Putamen (tissue), 1 donor: ENCODE measurements at places on chromosomes 16 and 17.

GRCh38 chr17:40556884-40557414, 8.3 kb downstream of the CCR7 start:
- no peak for DNase-seq

GRCh38 chr17:65668211-65668610, 106.8 kb upstream of the AXIN2 start:
- DNase-seq, result no peak

GRCh38 chr17:69141431-69142174, at the start of gene ABCA6:
Gene ABCA6 (minus strand): TSS chr17:69141895. CDS start chr17:69140703, 1,192 bp downstream.
- DNase-seq, result peak; percentile 31

DNA sequence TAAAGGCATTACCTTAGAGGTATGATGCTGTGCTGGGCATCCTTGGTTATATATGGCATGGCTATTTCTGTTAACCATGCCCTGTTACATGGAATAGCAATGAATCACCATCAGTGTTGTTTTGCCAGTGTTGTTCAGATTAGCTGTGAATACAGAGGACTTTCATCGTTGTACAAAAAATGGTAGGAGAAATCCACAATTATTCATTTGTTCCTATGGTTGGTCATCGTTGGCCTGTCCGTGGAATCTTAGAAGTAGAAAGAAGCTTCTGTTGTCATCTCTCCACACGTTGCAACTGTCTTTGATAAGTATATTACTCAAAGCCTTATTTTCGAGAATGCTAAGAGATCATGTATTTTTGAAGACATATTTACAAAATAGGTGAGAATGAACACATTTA, 114.3 kb upstream of the CACNG5 start:
- no peak for DNase-seq

GRCh38 chr16:76118344-76118743, 158.9 kb upstream of the CNTNAP4 start:
- DNase-seq, result no peak

DNA sequence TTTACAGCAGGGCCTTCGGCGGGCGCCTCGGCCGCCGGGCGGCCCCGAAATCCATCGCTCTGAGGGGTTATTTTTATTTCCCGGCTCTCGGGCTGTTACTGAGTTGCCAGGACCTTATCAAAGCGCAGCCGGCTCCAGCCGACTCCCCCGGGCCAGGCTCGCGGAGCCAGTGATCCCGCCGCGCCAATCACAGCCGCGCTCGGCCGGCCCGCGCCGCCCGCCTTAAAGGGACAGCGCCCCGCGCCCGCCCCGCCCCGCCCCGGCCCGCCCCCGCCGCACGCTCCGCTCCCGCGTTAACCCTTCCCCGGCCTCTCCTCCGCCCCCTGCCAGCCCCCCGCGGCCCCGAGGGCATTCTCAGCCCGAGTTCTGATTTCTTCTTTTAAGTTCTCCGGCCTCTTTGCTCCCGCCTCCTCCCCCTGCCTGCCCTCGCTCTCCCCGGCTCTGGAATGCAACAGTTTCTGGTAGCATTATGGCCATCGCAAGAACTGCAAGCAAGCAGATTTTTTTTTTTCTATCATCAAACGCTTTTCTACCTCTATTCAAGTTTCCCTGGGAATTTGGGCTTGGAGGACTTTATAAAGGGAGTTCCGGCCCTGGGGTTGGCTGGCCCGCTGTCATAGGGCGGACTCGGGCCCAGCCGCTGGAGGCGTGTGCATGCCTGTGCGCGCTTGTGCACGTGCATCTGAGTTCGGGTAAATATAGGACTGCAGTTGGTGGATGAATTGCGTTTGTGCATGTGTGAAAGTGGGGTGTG, at the start of gene AXIN2:
Gene AXIN2 (minus strand): TSS at position 197 of the 754 bp plus-strand sequence. CDS start 3,028 bp downstream, outside the sequence.
- DNase-seq, result peak; percentile 87

DNA sequence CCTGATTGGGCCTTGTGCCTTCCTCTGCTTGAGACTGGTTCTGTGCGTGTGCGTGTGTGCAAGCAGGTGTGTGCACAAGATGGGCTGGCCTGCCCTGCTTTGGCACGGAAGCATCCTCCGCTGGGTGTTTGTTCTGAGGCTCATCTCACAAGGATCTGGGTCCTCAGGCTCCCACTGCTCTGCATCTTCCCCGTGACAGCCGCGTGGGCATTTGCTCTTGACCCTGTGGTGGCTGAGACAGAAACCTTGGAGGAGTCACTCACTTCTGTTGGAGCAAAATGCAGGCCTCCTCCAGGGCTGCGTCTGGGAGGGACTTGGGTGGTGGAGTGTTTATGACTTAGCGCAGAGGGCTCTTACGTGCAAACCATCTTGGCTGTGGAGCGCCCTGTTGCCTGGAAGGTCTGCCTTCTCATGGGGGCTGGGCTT, 119.2 kb downstream of the RPTOR start:
- DNase-seq, result no peak

- DNase-seq, result peak; percentile 53
These were observed 1.5 kb downstream of the GRIN2A start for GRCh38 chr16:10180771-10181163.
